ENCODE measurements at places on chromosomes 2 and 18. TPM values are rescaled to one million over a fixed set of nuclear protein-coding genes. Genes with fewer than 3 reads are reported as not detected.

DNA sequence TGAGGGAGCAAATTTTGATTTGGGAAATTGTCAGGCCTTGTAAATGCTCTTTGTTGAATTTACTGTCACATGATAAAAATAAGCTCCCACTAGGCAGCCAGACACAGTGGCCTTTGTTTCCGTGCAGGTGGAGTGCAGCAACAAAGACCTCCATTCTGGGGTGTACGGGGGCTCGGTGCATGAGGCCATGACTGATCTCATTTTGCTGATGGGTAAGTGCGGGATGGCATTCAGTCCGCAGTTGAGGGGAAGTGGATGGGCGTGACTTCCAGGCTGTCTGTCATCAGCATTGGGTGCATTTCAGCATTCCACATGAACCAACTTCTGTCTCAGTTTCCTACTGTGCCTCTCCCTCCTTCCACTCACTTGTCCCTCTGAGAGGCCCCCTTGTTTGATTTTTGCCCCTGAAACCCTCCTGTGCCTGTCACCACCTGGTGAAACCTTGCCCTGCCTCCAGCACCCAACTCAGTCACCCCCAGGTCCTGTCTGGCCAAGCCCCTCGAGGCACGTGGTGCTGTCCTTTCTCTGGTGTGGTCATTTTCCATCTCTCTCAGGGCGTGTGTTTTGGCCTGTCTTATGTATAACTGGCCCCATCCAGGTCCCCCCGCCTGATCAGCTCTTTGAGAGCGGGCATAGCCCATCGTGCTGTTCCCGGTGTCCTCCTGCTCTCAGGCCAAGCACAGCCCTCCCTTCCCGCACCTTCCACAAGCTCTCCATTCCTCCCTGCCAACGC lies 16.3 kb downstream of the CNDP2 start:
- no peak for DNase-seq

GRCh38 chr2:200533754-200534153 lies 7.7 kb downstream of the SGO2 start:
- DNase-seq = no peak

The DLX2 gene
- total RNA-seq = not detected

DNA sequence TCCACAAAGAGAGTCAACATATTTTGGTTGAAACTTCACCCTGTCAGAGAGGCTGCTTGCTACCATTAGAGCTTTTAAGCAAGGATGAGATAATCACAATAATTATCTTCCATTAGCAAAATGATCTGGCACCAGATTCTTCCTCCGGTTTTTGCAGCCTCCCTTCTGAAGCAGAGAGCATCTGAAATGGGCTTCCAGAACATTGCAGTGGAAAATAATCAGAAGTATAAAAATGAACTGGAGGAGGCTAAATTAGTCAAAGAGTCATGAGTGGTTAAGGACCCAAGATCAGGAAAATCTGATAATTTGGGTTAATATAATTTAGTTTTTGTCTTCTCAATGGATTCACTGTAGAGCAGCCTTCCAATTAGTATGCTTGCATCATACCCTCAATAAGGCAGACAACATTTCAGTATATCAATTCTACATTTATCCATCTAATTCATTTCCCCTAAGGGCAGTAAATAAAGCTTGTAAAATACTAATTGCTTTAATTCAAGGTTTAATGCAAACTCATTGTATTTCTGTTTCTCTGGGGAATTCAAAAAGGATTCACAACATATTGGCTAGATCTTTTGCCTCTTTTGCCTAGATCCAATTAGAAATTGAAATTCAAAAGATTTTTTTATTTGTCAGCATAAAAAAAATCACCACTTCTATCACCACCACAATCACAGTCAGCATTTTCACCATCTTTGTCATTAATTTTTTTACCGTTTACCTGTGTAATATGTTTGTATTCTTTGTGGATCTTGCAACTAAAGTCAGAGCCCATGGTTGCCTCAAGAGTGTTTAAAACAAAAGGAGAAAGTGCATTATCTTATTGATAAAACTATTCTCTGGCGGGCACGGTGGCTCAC lies 537.2 kb upstream of the DCC start:
- DNase-seq = no peak

DNA sequence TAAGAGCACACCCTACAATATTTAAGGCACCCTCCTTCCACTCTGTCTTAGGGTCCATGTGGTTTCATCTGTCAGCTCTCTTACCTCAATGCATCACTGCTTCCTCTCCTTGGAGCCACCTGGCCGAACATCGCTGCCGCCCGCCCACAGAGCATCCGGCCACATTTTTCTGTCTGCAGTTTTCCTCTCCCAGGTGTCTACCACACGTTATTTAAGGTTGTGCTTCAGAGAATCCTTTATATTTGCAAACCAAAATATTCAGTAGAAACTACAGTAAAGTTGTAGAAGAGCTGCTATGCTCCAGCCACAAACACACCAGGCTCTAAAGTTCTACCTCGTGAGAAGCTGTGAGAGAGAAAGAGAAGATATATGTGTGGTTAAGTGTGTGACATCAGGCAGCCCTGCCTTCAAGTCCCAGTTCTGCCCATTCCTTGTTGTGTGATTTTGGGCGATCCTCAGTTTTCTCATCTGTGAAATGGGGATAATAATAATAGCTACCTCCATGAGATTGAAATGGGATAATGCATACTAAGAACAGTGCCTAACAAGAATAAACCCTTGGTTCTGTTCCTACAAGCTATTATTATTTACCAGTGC lies 4.9 kb upstream of the STK17B start:
- DNase-seq = no peak

GRCh38 chr2:162333968-162334367 lies 10.0 kb upstream of the GCA start:
- peak; percentile 49 for DNase-seq

DNA sequence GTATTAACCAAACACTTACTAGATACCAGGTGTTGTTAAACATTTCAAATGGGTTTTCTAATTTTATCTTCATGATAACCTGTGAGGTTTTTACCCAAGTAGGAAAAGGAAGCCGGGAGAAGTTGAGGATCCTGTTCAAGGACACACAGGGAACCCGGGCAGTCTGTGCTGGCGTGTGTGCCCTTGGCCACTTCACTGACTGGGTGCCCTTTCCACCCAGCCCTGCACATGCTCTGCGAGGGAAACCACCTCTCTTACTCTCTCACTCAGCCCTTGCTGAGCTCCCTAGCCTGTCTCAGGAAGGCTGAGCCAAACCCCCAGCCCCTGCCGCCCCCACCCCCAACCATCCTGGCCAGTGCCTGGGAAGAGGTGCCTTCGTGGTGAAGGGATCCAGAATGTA lies 51.8 kb downstream of the TEX44 start:
- DNase-seq = no peak

DNA sequence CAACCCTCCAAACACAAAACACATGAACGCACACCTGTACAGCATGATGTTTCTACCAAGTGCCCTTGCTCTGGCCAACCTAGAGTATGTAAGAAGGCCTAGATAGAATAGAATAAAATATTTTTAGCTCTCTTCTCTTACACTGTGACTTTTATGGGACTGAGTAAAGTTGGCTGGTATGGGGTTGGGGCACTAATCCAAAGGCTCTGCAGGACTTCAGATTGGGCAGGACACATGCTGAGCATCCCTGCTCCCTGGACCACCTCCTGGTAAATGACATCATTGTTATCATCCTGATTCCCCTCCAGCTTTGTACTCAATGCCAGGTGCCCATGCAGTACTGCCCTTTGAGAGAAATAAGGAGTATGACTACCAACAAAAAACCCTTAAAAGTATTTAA lies 322.2 kb downstream of the SLC8A1 start:
- DNase-seq = no peak

- DNase-seq = no peak
Measured at GRCh38 chr2:136149011-136149410, 31.1 kb upstream of the CXCR4 start.

DNA sequence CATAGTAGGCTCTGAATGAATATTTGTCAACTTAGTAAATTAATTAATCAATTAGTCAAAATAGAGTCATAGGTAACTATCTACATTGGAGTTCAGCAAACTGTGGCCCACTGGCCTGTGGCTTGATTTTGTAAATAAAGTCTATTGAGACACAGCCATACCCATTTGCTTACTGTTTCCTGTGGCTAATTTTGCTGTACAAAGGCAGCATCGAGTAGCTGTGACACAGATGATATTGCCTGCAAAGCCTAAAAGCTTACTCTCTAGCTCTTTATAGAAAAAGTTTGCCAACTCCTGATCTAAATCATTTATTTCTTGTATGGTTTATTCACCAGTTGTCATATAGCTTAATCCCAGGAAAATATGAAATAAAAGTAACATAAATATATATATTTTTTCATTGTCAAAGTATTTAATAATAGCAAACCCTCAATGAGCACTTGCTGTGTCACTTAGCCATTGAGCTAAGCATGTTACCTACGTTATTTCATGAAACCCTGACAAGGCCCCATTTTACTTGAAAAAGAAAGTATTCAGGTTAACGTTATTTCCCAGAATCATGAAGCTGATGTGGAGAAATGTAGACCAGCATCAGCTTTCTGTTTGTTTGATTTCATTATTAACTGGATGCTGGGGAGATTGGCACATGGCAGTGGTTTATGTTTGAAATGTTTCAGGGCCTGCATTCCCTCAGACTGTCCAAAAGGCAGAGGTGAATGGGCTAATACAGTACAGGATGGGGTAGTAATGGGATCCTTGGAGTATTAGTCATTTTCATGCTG lies 69.6 kb downstream of the ICOS start:
- no peak for DNase-seq

DNA sequence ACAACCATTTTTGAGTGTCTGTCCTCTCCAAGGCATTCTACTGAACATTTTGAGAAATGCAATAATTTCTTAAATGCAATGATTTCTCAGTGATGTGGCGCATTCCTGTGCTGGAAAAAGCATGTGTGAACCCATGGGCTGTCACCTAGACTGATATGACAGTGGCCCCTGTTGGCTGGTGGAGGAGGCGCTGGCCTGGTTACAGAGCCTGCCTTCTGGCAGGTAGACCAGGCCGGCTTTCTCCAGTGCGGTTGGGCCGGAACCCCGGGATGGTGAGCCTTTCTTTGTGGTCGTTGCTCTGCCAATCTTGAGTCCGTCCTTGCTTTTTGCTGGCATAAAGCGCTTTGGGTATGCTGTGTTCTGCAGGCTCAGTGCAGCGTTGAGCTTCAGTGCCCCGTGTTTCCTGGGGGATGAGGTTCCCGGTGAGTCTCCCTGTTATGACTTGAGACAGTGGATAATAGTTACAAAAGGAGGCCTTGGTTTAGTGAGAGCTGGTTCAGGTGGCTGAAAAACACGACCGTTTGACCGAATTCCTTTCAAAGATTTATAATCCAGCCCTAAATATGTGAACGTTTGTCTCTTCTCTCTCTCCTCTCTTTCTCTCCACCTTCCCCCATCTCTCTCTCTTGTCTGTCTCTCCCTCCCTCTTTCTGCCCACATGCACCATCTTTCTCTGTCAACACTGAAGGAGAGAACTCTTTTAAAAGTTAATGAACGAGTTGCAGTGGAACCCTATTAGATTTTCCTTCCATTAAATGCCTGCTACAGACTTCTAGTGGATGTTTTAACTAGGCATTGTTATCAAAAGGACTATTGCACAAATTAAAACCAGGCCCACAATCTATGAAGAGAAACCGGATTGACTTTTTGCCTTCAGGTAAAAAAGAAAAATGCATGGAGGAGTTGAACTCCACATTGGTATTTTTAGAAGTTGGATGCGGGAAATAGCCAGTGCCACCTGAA lies 34.0 kb downstream of the TSHZ1 start:
- no peak for DNase-seq

The DTYMK gene
- 10.6 TPM for total RNA-seq

DNA sequence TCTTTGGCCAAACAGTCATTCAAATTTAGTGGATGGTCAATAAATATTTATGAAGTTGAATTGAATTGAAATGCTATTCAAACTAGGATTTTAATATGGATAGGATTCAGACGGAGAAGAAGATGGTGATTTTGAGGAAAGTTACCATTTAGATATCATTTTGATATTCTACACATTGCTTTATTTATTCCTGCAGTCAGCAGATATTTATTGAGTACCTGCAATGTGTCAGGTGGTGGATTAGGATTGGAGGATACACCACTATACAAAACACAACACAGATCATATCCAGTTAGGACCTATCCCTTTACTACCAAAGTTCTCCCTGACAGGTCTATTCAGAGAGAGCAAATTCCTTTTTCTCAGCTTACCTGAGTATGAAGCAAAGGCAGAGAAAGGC lies 38.8 kb downstream of the MAPRE2 start:
- no peak for DNase-seq

- DNase-seq = no peak
Measured at GRCh38 chr2:162968306-162968705, 129.7 kb upstream of the KCNH7 start.

GRCh38 chr2:236055471-236055870 lies 112.7 kb downstream of the GBX2 start:
- no peak for DNase-seq

DNA sequence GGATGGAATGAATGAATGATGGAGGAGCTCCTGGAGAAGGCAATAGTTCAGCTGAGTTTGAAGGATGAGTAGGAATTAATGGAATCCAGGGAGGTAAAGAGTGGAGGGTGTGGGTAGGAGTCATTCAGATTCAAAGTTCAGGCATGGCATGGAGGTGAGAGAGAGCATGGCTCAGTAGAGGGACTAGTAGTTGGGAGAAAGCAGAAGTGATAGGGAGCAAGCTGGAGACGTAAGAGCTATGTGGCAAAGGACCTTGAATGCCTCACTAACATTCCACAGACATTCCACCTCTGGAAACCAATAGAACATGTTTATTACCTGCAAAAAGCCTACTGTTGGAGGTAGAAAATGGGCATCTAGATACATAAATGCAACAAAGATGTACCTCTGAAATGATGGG lies 170.1 kb downstream of the HAUS1 start:
- no peak for DNase-seq

The ABCB11 gene
- 0.26 TPM for total RNA-seq

DNA sequence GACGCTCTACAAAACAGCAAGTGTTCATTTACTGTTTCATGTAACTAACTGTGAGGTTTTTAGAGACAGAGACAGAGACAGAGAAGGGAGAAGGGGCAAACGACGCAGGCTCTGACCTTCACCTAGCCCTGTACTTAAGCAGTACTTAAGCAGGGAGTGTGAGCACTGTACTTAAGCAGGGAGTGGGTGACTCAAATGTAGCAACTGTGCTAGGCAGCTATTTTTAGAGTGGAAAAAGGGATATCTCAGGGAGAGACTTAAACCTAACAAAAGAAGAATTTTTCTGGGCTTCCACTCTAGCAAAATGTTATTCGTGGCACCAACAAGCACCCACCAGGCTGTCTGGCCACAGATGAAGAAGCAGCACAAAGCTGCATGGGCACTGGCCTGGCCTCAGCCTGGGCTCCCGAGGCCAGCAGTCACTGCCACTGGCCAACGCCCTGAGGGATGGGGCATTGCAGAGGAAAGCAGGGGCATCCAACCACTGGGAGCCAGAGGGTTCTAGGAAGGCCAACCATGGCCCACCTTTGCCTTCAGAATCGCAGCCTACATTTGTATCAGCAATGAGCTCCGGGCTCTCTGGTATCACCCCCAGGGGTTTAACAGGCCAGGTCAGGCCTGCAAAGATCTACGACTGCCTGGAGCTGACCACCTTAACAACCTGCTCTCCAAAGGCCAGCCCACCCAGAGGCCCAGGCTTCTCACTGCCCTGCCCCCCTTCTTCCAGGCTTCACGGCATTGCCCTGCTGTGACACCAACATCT lies 154.3 kb downstream of the TTC32 start:
- DNase-seq = no peak

Measured in bronchial epithelial cell (primary cell).